ENCODE measurements at places on chromosomes 6 and 20. TPM values are rescaled to one million over a fixed set of nuclear protein-coding genes. Genes with fewer than 3 reads are reported as not detected.

- no peak for DNase-seq
These were observed 61.8 kb downstream of the CTNNBL1 start for GRCh38 chr20:37755665-37756064.

DNA sequence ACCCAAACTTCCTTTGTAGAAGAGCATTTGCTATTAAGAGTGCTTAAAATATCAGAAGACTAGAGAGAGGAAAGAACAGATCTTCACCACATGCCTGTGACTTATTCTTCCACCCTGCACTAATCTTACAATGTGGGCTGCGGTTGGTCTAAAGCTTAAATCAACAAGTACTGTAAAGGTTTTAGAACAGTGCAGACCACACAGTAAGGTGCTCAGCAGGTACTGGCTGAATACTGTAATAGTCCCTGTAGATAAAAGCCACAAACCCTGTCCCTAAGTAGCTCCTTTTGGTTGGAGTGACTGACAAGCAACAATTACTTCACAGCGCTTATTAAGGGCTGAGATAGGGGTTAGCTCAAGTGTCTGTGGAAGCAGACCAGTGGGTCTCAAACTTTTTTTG is 972 bp upstream of the PHF3 start:
- DNase-seq: no peak

DNA sequence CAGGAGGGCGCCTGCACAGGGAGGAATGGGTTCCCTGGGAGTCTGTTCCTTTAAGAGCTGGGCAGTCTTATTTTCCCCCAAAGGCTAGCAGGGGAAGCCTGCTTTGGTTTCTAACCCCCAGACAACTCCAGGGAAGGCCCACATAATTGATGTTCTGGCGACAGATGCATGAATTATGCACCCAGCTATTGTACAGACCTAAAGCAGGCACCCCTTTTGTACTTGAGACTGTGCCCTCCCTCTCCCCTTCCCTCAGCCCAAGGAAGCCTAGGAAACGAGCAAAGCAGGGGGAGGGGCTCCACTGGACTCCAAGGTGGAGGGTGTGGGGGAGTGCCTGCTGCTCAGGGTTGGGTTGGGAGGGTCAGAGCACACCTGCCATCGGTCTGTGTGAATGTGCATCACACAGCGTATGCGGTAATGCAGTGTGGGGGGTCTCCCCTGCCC is 102.1 kb downstream of the KCNB1 start:
- no peak for DNase-seq

The DUSP15 gene
- 3.4 TPM for total RNA-seq

GRCh38 chr6:88872962-88873361 is 90.5 kb downstream of the RNGTT start:
- DNase-seq: no peak

DNA sequence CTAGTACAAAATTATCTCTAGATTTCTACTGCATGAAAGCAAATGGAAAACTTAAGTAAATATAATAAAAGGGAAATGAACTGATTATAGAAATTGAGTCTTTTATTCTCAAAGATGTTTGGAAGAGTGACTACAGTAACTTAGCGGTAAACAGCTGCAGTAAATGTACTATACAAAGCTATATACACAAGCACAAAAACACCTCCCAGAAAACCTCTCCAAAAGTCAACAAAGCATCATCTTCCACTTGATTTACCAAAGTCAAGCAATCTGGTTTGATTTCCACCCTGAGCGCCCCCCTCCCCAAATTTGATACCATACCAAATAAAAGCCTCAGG is 142.1 kb upstream of the SHLD1 start:
- no peak for DNase-seq

GRCh38 chr20:20658871-20659431 is 53.5 kb downstream of the RALGAPA2 start:
- no peak for DNase-seq

The CCM2L gene
- 7.0 TPM for total RNA-seq

DNA sequence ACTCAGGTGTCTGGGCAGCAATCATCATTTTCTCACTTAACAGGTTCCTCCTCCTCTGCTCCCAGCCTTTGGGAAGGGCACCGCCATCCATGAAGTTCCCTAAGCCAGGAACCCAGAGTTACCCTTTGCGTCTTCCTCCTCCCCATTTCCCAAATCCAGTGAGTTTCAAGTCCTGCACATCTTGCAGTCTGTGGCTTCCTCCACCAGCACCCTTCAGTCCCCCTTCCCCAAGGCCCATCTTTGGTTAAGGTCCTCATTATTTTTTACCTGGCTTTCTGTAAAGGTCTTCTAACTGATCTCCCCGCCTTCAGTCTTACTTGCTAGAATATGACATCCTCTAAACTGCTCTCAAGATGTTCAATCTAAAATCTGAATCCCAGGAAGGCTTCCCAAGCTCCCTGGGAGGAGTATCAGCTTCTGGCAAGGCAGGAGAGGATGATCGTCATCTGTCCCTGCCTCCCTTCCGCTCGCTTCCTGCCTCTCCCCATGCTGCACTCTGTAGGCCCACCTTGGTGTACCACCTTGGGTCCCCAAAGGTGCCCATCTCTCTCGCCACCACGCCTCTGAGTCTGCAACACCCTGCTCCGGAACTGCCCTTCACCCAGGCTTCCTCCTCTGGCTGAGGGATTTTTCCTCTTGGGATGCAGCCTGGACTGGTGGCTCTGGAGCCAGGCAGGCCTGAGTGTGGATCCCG is 11.4 kb upstream of the DUSP22 start:
- DNase-seq: no peak

GRCh38 chr6:111927321-111927720 is 54.1 kb upstream of the FYN start:
- DNase-seq: no peak

DNA sequence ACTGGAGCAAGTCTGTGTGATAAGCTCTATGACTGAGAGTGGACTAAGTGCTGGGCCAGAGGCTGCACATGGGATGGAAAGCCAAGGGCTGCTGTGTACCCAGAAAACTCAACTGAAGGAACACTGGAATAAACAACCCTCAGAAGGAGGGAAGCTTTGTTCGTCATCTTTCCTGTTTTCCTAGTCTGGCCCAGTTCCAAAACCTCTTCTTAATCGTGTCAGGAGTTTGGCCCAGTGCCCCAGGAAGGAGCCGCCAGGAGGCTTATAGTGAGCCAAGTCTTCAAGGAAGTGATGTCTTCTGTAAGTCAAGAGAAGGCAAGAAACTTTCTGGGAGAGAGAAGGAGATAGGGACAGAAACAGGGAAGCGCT is 23.3 kb upstream of the TOP1 start:
- peak; percentile 83 for DNase-seq

DNA sequence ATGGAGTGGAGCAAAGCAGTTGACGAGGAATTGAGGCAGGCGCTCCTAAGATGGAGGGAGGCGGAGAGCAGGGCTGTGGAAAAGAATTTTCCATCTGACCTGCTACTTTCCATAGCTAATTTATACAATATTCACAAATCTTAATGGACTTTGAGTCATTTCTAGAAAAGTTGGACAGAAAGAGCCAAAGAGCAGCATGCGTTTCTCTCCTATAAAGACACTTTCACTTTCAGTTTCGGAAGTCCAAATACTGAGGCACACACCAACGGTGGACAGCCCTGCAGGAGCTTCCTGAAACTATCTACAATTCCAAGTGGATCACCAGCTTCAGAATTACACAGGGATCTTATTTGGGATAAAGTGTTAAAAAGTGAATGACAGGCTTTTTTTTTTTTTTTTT is 43.5 kb downstream of the PANK2 start:
- no peak for DNase-seq

- DNase-seq: no peak
These were observed 246.9 kb downstream of the UBE3D start for GRCh38 chr6:82818727-82819126.

The PGBD1 gene
- 3.8 TPM for total RNA-seq

The NRN1 gene
- 10.4 TPM for total RNA-seq

DNA sequence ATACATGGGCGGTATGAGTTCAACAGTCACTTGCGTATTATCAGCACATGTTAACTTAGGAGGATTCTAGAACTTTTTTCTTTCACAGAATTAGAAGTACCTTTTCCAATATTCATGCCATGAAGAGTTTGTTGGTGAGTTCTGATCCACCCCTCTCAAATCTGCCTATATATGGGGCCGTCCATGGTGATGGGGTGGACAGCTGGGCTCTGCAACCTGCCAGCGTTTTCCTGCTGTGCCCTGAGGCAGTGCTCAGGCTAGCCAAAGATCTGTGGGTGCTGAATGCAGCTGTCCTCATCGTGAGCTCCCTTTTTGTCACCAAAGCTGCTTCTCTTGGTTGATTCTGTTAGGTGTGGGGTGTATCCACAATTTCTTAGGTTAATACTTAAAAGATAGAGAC is 88.7 kb downstream of the THBS2 start:
- DNase-seq: no peak

- no peak for DNase-seq
These were observed 20.1 kb downstream of the CDKAL1 start for GRCh38 chr6:20554326-20554725.

- DNase-seq: no peak
These were observed 63.7 kb upstream of the CCN6 start for GRCh38 chr6:111990214-111990613.

GRCh38 chr20:48578397-48579098 is 249.3 kb downstream of the PREX1 start:
- peak; percentile 61 for DNase-seq

The ZNF343 gene
- total RNA-seq: 8.5 TPM

DNA sequence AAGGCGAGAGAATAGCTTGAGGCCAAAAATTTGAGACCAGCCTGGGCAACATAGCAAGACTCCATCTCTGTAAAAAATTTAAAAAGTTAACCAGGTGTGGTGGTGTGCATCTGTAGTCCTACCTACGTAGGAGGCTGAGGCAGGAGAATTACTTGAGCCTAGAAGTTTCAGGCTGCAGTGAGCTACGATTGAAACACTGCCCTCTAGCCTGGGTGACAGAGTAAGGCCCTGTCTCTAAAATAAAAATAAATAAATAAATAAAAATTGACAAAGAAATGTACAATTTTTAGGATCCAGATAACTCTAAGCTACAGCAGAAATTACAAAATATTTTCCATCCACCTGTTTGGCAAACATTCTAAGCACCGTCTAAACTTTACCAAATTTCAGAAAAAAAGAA is 941.0 kb upstream of the ADGRB3 start:
- no peak for DNase-seq

DNA sequence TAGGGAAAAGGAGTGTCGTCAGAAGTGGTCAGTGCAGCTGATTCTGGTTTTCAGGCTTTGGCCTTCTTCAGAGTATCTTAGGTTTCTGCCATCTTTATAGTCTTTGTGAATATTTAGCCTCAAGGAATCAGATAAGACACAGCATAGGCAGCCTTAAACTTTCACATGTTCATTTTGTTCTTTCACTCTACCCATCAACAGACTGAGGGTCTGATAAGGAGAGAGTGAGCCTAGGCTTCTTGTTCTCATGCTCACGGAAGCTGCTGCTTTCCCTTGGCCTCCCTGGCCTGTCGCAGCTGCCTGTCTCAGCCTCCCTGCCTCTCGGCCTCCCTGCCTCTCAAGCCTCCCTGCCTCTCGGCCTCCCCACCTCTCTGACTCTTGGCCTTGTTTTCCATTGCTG is 20.1 kb downstream of the RTF2 start:
- DNase-seq: no peak

The DLL1 gene
- 6.4 TPM for total RNA-seq

The DEFB132 gene
- total RNA-seq: not detected

- DNase-seq: no peak
These were observed 19.5 kb downstream of the NCOA3 start for GRCh38 chr20:47521059-47521808.

DNA sequence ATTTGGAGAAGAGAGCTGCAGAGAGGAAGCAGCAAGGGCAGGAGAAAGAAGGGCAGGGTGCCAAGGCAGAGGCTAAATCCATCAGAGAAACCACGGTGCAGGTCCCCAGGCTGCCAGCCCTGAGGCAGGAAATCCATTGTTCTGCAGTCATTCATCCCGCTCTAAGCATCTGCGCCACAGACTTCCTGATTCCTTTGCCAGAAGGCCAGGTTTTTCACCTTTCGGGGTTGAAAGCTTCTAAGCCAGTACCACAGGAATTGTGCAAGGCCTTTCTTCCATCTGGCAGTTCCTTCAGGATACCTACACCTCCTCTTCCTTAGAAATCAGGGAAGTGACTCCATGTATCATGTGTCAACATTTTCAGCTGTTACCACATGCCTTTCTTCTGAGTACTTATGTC is 45.6 kb downstream of the ADGRF5 start:
- peak; percentile 77 for DNase-seq

DNA sequence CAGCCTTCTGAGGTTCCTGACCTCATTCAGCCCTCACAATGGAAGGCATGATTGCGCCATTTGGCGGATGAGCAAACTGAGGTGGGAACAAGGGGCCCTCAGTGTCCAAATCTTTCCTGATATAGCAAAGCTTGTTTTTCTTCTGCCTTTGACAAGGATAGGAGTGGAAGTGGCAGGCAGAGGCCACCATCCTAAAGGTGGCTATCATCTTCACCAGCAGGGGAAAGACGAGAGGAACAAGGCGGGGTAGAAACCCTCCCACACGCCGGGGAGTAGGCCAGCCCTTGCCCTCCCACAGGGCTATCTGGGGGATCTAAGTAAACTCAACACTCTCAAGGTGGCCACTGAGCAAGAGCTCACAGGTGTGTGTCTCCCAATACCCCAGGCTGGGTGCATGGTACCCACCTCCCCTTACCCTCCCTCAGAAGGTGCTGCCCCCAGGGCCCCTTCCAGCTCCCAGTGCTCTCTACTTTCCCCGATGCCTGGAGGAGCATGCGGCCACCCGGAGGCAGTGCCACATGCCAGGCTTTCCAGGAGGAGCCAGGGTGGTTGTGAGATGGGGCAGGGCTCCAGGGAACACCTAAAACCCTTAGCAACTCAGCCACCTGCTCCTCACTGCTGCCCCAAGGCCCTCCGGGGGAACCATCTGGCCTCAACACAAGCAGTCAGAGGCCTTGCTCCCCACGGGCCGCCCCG is 11.2 kb downstream of the SPDEF start:
- DNase-seq: no peak

The ACAT2 gene
- total RNA-seq: 8.7 TPM

The PPP1R3G gene
- total RNA-seq: 7.7 TPM

DNA sequence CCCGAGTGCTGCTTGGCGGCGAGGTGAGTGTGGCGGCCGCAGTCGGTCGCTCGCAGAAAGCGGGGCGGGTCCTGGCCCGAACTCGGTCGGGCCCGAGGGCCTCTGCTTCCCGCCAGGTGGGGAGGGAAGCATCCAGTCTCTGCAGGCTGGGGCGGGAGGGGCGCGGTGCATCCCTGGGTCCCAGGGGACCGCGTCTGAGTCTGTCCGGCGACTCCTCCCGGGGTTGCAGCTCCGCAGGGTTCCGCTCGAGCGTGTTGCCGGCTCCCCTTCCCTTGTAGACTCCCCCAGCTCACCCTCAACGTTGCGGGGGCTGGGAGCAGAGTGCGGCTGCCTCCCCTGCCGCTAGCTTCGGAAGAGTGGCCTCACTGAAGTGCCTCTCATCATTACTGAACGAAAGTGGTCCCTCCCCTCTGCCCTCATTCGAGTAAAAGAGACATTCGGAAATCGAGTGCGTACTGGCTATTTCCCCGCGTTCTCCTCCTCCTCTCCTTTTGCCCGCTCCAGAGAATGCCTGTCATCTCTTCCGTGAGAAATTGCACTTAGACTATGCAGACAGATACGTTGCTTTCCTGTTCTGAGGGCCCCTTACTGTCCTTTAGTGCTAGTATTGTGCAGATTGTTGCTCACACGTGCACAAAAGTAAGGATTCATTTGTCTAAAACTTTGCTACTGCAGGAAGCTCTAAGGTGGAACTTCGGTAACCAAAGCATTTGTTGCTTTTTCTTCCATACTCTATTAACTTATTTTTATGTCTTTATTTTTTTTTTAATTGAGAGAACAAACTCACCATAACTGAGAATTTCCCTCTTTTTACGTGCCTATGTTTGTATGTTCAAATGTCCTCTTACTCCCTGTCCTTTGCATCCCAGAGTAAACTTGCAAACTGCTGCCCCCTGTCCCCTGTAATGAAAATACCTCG is 751 bp downstream of the MAP3K4 start:
- peak; percentile 86 for DNase-seq

GRCh38 chr20:20552076-20552475 is 160.4 kb downstream of the RALGAPA2 start:
- DNase-seq: no peak
